ENCODE measurements at places on chromosomes 5 and 9.
A peak's percentile ranks its signal among the peaks of the same experiment; 100 is the strongest.

DNA sequence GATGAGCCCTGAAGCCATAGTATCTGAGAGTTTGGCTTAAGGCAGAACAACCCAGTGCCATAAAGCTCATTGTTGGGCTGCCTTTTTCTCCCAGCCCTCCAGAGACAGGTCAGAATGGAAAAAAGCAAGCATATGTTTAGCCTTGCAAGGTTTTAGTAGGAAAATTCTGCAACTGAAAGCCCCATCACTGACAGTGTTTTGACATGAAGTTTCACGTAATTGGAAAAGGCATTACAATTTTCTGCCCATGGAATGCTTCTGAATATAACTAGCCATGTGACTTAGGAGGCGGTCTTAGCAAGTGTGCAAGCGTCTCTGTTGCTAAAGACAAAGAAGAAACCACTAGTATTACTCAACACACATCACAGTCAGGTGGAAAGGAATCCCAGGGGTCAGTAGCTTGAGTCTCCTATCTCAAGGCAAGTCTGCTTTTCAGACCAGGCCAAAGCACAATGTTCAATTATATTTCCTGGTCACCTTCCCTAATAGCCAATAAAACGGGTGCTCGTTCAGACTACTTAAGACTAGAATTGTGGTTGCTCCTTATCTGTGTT, 117.6 kb downstream of the CARTPT start:
- peak; percentile 37 for DNase-seq

DNA sequence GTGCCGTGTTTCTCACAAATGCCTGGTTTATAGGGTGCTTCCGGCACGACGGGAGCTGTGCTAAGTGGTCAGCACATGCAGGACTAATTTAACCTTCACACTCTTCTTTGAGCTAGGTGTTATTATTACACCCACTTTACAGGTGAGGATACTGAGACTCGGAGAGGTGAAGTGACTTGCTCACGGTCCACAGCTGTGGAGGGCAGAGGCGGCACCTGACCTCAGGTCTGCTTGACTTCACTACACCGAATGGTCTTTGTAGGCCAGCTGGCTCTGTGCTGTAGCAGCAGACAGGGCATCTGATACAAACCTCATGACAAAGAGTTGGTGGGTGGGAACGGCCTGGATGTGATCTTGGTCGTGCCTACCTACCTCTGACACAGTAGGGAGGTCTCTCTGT, 102.0 kb upstream of the BOD1 start:
- DNase-seq = peak; percentile 77

DNA sequence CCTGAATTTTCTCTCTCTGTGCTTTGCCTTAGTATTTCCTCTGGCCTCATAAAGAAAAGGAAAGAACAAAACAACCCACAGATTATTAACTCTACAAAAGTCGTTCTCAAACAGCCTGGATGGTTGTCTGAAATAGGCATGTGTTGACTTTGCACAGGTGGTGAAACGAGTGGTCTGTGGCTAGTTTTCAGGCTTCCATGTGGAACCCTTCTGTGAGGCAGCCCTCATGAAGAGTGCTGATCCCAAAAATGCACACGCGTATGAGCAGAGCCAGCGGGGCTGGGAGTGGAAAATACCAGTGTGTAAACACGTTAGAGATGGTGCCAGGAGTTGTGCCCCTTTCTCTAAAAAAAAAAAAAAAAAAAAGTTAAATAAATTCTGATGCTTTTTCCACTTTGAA, 4.9 kb upstream of the PSAT1 start:
- DNase-seq = peak; percentile 65

DNA sequence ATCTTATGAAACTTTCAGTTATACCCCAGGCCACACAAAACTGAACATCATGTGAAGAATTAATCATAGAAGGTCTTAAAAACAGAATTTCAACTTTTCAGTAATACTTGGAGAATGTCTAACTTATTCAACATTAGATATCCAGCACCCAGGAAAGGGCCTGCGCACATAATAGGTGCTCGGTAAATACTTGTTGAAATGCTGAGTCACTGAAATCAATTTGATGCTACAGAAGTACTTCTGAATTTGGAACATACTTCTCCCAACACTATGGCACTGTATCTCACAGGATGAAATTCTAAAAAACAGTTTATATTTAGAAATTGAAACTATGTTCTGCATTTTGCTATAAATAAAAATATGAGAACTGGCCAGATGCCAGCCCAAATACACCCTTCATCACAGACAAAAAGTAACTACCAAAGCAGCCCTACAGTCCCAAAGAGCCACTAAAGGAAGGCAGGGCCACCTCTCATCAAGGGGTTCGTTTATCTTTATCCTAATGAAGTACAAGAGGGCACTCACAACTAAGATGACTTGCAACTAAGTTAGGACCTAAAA, 26.5 kb downstream of the MRPS27 start:
- DNase-seq = no peak

DNA sequence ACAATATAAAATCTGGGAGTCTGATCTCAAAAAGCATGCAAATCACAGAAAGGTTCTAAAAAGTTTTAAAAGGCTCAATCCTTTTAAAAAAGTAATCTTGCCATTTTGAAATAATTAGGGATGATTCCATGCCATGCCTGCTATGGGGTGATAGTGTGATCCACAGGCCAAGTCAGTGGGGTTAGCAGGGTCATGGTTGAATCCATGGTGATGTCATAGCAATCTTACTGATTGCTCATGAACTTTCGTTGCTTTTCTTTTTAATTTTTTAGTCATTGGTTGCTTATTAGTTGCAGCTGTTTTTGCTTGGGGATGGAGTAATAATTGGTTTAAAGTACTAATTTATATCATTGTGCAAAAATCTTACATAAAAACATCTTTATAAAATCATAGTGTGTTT, 485.0 kb downstream of the ENC1 start:
- no peak for DNase-seq

DNA sequence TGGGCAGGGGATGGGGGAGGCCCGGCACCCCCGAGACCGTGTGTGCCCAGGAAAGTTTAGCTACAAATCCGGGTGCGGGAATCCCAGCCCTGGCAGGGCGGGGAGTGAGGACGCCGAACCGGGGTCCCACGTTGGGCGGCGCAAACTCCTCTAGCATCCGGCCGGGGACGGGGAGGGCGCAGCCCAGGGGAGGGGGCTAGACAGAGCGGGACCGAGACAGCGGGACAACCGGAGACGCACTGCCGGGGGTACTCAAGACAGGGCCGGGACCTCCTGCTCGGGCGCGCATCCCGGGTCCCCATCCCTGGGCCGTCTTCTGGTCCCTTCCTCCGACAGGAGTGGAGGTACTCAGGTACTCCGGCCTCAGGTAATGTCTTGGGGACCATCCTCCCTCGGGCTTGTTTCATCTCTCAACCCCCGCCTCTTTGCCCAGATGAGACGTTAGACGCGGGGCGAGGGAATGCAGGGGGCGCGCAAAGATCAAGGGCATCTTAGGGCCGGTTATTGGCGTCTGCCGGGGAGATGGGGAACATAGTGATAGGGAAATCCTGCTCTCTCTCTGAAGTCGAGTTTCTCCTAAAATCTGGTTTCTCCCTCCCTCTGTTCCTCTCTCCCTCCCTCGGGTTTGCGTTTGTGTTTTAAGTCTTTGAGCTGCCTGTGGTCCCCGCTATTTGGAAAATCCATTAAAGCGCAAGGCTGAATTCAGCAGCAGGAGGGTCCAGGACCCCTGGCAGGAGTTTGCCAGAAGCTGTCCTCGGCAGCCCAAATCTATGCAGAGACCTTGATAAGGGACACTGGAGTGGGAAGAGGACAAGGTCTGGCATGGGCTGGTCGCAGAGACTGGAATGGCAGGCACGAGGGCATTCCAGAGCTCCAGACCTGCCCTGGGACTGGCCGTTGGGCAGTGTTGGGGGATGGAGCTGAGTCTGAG, 815 bp downstream of the PDZD2 start:
- no peak for DNase-seq

GRCh38 chr9:91412941-91413340, 10.7 kb downstream of the NFIL3 start:
- DNase-seq = no peak

DNA sequence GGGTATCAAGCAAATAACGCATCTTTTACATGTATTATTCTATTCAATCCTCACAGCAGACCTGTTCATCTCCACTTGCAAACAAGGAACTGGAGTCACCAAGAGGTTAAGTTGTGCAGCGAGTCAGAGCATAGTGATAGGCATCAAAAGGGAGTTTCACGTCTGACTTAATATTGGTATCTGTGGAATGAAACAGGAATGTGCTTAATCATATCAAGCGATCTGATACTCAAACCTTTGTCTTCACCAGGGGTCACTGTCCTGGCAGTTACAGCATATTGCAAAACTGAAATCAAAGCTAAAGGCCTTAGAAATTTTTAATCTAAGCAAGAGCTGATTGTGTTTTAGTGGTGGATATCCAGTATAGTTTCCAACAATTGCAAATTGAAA, 271.6 kb downstream of the PLK2 start:
- no peak for DNase-seq

- no peak for DNase-seq
These were observed 2.1 kb upstream of the UIMC1 start for GRCh38 chr5:177008716-177009115.

DNA sequence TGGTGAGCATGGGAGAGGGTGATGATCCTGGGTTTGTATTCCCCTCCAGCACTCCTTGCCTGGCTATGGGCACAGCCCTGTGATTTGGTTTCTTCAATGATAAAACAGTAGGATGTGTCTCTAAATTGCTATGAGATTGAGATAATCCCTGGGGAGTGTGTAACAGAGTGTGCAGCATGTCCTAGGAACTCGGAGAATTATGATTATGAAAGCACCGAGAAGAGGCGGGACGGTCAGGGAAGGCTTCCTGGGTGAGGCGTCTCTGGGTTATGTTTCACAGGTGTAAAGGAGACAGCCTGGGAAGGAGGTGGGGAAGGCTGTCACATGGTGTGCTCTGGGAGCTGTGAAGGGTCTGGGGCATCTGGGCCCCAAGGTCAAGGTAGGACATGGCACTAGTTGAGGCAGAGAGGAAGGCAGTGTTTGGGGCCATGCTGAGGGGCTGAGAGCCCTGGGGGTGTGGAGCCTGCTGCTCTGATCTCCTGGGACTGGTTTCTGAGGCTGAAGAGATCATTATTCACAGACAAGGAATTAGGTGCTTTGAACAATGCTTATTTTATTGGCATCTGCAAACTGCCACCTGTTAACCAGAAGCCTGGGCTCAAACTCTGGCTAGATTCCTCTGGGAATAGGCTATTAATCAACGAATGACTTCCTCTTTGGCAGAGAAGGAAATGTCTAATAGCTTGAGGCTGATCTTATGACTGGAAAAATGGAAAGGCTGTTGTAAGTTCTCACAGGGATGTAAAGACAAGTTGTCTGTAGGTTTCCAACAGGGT, 73.8 kb upstream of the IL12B start:
- DNase-seq = peak; percentile 75

DNA sequence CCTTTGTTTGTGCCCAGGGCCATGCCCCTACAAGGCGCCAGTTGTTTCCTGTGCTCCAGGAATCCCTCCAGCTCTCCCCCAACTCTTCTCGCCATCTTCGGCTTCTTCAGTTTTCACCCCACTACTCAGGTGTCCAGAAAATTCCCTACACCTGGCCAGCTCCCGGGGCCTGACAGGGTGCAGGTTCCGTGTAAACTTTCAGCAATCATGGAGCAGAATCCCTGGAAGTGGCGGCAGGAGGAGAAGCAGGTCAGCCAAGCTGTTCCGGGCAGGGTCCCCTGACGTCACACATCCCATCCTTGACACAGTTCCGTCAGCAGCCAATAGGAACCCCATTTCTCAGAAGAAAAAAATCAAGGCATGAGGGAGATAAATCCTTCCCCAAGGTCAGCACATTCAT, 12.2 kb upstream of the ADGRD2 start:
- DNase-seq = no peak

DNA sequence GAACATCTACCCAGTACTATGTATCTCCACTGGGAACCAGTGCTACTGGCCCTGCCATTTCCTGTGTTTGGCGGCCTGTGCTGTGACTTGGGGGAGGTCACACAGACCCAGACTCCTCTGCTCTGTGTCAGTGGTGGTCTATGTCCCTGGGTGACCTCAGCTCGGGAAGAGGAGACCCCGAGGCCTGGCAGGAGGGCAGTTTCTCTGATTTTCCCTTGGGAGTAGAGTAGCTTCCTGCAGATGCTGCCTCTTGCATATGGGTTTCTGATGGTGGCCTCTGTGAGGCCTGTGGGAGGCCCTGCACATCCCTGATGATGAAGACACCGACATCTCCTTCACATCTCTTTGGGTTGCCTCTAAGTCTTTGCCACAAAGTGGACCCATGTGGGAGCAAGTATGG, 13.0 kb upstream of the SMIM32 start:
- no peak for DNase-seq
